ENCODE measurements at places on chromosomes 3 and 15.

DNA sequence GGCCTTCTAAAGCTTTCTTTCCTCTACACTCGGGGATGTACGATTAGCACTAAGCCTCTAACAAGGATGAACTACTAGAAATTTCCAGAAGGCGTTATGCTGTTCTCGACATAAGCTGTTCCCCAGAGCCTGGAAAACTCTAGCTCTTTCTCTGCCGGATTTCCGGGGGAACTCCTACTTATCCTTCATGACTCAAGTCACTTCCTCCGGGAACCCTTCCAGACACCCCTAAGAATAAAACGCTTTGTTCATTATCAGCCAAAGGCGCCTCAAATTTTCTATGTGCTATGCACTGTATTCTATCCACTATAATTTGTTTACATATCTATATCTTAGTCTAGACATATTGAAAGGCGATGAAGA, 455 bp upstream of the SNAP23 start:
- DNase-seq = no peak

GRCh38 chr15:57298204-57298603, 78.1 kb upstream of the CGNL1 start:
- no peak for DNase-seq

DNA sequence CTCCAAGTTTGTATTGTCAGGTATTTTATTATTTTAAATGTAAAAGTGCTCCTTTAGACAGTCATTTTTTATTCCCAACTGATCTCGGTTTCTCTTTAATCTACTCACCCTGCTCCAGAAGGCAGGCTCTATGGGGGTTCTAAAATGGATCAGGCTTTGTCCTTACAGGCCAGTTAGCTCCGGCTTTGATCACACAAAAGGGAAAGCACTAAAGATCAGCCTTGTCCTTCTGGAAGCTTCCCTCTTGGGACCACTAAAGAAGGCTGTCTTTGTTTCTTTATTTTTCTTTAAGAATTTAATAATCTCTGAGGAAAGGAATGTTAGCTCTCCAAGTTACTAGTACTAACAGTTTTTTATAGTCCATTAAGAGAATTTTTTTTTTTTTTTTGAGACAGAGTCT, 560.5 kb upstream of the ZNF717 start:
- no peak for DNase-seq

DNA sequence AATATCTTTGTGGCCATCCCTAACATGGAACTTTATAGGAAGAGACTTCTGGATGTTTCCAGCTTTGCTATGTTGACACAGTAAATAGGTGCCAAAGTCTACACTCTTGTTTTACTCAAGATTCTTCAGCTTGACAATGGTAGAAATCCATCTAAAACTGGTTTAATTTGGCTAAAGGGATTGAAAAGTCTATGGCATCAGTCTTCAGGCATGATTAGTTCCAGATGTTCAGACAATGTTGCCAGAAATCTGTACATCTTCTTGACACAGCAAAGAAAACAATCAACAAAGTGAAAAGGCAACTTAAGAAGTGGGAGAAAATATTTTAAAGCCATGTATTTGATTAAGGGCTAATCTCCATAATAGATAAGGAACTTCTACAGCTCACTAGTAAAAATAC, 130.5 kb downstream of the LRRC3B start:
- DNase-seq = no peak

DNA sequence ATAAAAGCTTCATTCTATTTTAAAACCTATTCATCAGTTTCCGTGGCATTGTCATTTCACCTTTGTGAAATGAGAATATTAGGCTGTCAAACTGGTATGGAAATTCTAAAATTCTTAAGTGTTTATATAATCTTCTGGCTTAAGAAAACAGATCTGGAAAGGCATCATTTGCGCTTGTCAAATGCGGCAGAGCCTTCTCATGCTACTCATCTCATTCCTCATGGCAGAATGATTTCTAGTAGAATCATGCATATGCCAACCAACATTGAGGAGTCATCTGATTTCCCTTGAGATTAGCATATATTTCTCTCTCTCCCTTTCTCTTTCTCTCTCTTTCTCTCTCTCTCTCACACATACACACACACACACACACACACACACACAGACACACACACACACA, 48.8 kb downstream of the STRIT1 start:
- no peak for DNase-seq

DNA sequence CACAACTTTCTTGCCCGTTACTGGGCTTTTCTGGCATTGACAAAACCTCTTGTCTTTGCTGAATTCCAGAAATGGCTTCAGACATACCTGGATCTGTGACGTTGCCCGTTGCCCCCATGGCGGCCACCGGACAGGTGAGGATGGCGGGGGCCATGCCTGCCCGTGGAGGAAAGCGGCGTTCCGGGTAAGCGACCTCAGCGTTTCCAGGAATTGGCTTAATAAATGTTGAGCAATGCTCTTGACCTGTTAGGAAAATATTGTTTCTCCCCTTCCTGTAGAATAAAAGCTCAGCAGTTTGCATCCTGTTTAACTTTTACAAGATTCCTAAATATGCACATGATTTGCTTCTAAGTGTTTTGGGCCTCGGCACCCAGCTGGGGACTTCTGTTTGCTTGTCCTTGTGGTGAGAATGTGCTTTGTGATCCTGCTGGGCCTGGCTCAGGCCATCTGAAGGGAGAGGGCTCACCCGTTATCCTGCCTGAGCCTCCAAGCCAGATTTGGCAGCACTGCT, 46.7 kb downstream of the ARNT2 start:
- DNase-seq = no peak

DNA sequence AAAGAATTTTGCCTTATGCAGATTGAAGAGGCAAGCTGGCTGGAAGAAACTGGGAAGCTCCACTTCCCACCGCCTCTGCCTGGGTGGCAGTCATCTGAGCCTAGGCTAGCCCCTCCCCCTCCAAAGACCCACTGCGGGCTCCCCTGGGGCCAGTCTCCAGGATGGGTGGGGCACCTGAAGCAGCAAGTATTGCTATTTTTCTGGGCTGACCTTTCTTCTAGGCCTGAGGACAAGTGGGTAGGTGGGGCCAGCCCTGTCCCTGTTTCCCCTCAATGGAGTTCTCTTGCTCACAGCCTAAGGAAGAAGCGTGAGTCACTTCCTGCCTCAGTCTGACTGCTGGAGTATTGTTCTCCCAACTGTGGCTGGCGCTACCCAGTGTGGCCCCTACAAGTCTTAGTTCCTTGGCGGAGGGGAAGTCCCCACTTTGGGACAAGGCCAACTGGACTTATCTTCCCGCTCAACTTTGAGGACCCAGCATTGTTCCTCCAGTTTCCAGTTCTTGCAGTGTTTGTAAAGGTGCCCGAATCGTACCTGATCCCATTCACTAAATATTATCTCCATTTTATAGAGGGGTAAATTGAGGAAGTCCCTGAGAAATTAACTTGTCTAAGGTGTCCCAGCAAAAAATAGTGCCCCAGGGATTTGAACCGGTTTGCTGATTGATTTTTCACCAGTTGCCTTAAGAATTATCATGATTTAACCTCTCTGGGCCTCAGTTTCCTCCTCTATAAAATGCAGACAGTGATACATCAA, 1.4 kb downstream of the FURIN start:
- DNase-seq = no peak

DNA sequence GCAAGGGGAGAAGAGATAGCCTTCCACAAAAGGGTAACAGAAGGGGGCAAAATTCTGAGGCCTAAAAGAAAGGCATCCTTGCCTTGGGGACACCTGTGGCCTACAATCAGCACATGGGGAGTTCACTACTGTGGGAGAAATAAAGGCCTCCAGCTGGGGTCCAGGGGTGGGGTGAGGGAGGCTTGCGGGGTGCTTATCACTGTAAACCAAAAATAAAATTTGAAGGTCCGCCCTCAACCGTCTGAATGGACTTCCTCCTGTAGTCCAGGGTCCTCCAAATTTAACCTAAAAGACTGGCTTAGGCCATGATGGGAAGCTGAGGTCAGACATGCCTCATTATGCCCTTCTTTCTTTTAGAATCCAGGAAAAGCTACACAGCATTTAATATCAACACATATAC, 2.1 kb upstream of the POLR2M start:
- no peak for DNase-seq

DNA sequence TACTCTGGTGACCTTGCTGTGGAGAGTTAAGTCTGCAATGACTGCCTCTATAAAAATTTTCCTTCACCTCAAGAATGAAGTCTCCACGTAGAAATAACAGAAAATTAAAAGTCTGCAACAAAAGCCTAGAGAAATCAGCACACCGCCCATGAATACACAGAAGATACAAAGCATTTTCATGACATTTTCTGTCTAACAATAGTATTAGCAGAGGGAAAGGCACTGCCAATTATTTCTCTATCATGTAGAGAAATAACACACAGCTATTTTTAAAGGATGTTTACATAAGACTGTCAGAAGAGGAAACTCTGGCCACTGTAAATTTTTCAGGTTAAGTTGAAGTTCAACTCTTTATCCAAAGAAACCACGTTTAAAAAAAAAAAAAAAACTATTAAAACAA, 80.8 kb downstream of the GSK3B start:
- DNase-seq = no peak

GRCh38 chr3:38473229-38473628, 19.5 kb downstream of the ACVR2B start:
- DNase-seq = no peak

- DNase-seq = no peak
These were observed 177.7 kb downstream of the ZNF385D start for GRCh38 chr3:21573291-21573690.

GRCh38 chr3:13008155-13008995, 64.9 kb downstream of the IQSEC1 start:
- no peak for DNase-seq

DNA sequence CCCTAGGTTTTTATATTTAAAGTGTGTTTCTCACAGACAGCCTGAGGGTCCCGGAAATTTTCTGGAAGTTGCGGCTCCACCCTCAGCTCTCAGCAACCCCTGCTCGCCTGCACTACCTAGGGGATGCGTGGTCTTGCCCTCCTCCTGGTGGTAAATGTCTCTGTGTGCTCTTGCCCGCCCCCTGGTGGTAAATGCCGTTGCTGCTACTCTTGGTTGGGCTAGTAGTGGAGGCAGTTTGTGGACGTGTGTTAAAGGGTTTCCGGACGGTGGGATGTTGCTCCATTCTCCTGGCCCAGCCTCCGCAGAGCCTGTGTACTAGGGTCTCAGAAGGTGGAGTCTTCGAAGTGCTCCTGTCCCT, 27.4 kb downstream of the STOML1 start:
- peak; percentile 81 for DNase-seq

DNA sequence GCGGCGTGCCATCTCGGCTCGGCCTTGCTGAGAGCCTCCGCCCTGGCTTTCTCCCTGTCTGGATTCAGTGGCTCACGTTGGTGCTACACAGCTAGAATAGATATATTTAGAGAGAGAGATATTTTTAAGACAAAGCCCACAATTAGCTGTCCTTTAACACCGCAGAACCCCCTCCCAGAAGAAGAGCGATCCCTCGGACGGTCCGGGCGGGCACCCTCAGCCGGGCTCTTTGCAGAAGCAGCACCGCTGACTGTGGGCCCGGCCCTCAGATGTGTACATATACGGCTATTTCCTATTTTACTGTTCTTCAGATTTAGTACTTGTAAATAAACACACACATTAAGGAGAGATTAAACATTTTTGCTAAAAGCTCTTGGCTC, 54.1 kb downstream of the PLXNA1 start:
- no peak for DNase-seq

DNA sequence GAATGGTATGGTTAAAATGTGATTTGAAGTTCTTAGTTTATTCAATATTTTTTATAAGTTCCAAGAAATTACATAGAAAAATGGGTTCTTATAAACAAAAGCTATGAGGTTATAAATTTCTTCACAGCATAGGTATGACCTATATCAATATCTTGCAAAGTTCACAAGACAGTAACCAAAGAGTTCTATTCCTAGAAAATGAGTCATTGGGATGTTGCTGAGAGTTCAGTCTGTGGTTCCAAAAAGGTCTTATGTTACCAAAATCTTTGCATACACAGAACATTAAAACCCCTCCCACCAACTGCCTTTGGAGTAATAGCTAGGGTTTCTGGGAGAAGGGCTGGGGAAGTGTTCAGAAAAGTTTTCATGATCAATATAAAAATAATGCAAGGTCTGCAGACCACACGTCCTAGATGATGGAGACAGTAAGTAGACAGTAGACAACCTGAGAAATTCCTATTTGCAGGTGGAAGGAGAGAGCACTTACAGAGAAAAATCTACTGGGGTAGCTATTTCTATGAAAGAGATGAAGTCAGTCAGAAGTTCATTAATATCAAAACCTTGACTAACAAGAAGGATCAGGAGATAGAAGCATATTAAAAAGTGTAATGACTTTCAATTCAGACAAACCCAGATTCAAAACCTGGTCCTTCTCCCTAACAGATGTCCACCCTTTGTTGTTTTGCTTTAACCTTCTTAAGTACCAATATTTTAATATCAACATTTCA, 279.3 kb downstream of the KCNH8 start:
- DNase-seq = no peak

- DNase-seq = no peak
These were observed 49.7 kb upstream of the GOLGA6B start for GRCh38 chr15:72604794-72605193.

DNA sequence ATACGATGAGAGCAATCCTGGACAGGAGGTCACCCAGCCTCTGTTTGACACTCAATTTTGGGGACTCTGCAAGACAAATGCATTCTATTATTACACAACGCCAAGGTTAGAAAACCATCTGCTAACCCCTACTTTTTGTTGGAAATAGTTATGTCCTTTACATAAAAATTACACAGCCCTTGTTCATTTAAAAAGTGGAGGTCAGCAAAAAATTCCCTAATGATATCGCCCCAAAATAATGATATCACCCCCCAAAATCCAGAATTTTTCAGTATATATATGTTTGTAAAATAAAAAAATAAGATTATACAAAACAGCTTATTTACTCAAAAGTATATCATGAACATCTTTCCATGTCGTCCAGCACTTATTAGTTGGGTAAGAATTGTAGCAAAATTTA, 11.4 kb downstream of the ROPN1 start:
- DNase-seq = no peak

DNA sequence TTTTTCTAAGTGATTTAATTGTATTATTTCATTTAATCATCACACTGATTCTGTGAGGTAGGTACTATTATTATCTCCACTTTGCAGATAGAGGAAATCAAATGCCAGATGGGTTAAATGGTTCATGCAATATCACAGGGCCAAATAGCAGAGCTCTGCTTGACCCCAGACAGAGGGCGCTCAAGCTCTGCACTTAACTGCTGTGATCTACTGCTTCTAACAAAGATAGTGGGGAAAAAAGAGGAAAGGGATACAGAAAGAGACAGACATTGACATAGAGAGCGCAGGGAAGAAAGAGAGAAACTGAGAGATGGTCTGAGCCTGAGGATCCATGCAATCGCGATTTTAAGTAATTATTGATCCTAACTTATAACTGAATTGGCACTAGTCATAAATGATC, 279.1 kb upstream of the THRB start:
- DNase-seq = no peak
